ENCODE measurements at places on chromosomes 3 and 15.
A peak's percentile ranks its signal among the peaks of the same experiment; 100 is the strongest.

DNA sequence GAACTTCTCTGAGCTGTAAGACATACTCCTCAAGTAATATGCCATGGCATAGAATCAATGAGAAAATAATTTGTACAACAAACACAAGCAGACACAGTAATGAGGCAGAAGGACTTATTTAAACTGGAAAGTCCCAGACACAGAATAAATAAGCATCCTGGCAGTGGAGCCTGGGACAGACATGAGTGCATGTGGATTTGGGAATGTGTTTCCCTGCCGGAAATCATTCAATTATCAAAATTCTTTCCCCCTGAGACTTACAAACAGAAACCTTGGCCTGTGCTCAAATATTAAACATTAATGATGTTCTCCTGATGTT is 520.1 kb downstream of the ROBO1 start:
- peak; percentile 24 for DNase-seq

GRCh38 chr3:129892486-129892856 is 1.0 kb downstream of the TMCC1 start:
- DNase-seq = no peak

GRCh38 chr3:106176734-106177133 is 307.9 kb upstream of the CBLB start:
- peak; percentile 18 for DNase-seq

- DNase-seq = no peak
These were observed 84.3 kb upstream of the SPATA16 start for GRCh38 chr3:173225351-173225750.

GRCh38 chr3:61057464-61057863 is 193.8 kb downstream of the FHIT start:
- DNase-seq = no peak

GRCh38 chr3:141411251-141411771 is 43.0 kb downstream of the ZBTB38 start:
- DNase-seq = no peak

GRCh38 chr3:166257715-166258114 is 420.5 kb upstream of the BCHE start:
- no peak for DNase-seq

DNA sequence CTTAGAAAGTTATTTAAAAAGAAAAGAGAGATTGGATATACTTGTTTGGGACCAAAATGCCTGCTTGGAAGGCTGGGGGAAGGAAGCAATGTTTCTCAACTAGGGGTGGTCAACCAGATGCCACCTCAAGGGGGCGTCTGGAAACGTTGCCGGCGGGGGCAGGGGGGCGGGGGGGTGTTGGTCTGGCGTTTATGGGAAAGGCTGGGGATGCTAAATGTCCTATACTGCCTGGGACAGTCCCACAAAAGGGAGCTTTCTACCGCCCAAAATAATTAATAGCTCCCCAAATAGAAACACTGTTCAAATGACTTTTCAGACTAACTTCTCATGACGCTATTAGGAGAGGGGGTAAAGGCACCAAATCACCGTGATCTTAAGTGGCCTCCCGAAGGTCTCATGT is 2.2 kb downstream of the POLG start:
- DNase-seq = no peak

DNA sequence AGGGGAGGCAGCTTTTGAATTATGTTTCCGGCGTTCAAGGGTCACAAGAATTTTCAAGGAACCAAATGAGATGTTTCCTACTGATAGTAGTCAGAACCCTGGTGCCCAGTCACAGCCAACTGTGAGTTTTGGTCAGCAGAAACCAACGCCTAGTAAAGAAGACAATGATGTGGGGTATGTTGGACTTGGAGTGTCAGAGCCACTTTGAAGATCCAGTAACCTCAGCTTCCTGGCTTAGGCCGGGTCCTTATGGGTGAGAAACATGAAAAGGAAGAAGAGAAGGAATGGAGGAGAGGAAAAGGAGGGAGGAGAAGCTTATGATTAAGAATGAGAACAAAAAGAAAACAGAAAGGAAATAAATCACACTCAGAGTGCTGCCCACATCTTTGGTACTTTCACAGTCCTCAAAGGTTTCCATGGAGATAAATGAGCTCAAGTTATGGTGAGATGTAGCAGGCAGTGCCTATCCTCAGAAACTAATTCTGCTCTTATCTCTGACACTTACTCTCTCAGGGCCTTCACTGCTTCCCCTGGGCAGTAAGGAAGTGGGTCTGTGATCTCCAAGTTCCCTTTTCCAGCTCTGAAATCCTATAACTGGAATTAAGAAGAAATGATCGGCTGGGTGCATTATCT is 2.0 kb upstream of the MCF2L2 start:
- no peak for DNase-seq

GRCh38 chr3:129888771-129889170 is 4.7 kb downstream of the TMCC1 start:
- DNase-seq = peak; percentile 67

DNA sequence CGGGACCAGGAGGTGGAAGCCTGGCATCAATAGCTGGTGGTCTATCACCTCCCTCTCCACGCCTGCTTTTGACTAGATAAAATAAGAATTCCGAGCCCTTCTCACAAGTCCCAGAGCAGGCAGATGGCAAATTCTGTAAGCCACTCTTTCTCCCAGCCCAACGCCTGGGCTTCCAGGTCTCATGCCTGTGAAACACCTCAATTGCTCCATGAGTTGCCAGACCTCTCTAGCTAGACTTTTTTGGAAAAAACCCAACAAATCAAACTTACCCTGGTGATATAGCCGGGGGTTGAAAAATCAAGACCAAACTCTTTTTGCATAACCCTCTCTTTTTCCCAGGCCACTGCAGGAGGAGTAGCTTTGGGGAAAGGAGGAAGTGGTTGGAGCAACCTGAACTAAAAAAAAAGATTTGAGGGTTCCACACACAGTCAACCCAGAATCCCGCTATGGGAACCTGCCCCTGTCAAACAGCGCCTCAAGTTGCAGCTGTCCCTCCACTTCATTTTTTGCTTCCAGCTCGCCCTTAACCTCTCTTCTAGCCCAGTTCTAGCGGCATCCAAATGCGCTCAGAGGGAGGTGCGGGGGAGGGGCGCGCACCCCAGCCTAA is 7.0 kb downstream of the BHLHE40 start:
- DNase-seq = no peak

DNA sequence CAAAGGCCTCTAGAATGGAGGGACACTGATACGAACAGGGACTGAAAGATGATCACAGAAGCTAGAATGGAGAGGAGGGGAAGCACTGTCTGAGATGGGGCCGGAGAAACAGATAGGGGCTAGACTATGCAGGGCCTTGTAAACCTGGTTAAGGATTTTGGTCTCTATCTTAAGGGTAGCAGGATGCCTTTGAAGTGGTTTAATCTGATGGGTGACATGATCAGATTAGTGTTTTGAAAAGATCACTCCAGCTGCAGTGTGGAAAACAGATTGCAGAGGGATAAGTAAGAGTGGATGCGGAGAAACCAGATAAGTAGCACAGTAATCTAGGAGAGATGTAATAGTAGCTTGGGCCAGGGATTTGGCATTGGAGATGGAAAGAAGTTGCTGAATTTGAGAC is 108.1 kb downstream of the RSRC1 start:
- DNase-seq = no peak

GRCh38 chr15:67039384-67040075 is 25.9 kb upstream of the SMAD3 start:
- DNase-seq = no peak

DNA sequence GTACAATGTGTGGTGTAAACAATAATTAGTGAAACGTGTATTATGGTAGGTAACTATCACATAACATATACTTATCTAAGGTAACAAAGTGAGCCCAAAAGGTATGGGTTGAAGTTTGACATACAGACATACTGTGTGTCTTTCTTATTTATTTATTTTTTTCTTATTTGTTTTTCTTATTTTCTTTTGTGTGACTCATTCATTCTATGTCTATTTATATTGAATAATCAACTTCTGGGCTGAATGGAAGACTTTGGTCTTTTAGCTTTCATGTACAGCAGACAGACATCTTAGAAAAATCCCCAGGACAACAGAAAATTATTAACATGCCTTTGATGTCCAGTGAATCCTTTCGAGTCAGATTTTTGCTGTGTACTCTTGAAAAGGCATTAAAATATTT is 200.3 kb upstream of the SLC2A2 start:
- DNase-seq = no peak

DNA sequence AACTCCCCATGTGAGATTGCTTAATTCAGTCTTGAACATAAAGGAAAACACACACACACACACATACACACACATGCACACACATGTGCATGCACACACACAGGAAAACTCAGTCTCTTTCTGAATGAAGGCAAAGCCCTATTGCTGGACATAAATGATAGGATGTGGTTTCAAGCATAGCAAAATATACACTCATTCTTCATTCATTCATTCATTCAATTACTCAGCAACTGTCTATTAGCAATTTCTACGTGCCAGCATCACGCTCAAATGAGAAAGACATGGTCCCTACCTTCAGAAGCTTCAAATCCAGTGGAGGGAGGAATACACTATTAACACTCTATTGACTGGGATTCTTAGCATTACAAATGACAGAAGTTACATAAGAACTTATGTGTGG is 41.8 kb upstream of the UBE2E2 start:
- DNase-seq = no peak
